Left colon (tissue), 2 donors: ENCODE measurements at places on chromosomes 2 and 18. TPM values are rescaled to one million over a fixed set of nuclear protein-coding genes. Genes with fewer than 3 reads are reported as not detected.

DNA sequence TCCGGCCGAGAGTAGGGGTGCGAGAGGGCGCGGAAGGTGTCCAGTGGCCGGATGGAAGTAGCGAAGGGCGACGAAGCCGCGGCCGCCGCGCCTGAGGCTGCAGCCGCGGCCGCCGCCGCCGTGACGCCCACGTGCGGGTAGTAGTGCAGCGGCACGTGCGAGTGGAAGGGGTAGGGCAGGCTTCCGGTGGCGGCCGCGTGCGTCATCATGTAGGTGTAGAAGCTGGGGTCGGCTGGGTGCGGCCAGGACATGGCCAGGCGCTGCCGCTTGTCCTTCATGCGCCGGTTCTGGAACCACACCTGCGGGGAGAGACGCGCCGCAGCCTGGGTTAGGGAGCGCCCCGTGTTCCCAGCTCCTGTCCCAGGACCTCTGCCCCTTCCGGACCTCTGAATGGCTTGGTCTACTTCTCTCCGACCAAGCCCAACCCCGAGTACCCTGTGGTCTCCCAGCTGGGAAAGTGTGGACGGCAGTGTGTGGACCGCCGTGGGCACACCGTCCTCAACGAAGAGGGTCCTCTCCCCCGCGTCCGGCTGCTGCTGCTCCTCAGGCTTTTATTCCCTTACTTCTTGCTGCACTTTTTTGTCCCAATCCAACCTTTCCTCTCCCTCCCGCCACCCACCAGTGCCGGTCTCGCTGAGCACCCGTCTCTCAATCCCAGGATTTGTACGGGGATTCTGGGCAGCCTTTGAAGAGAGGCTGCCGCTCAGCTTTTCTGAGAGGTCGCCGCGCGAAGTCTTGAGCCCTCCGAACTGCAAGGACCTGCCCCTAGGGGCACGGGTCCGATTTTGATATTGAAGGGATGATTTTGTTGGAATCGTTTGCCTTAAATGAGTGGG, 3.0 kb downstream of the EVX2 start:
- no peak for DNase-seq

DNA sequence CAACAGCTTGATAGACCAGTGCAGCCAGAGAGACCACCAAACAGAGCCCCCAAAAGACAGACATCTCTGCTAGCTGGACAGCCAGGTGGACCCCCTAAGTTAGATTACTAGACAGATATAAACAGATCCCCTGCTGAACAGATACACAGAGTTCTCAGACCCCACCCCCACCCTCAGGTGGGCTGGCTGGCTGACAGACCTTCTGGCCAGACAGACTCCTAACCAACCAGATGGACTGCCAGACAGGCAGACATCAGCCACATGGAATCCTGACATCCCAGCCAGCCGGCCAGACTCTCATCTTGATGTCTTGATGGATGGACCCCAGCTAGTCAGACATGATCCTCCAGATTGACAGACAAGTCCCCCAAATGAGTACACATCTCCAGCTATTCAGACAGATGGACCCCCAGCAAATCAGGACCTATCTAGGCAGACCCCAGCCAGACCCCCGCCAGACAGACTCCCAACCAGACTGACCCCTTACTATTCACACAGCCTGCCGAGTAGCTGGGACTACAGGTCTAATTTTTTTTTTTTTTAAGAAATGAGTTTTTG, 18.0 kb downstream of the PTPN18 start:
- no peak for DNase-seq

- DNase-seq: peak; percentile 33
These were observed 202.6 kb downstream of the TGIF1 start for GRCh38 chr18:3652380-3653262.

DNA sequence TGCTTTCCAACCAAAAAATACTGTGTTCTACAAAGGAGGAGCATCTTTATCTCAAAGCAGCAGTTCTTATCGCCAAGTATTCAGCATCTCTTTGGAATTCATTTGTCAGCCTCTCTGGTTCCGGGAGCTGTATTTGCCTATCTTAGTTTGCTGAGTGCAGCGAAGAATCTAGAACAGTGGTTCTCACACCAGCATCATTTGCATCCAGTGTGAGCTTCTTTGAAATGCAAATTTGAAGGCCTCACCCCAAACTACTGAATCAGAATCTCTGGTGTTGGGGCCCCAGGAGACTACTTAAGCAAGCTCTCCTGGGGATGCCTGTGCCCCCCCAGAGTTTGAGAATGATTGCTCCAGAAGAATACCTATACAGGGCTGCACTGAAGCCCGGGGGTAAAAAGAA, 1.5 kb upstream of the PTPN2 start:
- no peak for DNase-seq

- DNase-seq: peak; percentile 60
These were observed 15.9 kb downstream of the ERFE start for GRCh38 chr2:238174701-238175100.

The ALLC gene
- not detected for total RNA-seq

The RAB17 gene
- total RNA-seq: 59.2 TPM

DNA sequence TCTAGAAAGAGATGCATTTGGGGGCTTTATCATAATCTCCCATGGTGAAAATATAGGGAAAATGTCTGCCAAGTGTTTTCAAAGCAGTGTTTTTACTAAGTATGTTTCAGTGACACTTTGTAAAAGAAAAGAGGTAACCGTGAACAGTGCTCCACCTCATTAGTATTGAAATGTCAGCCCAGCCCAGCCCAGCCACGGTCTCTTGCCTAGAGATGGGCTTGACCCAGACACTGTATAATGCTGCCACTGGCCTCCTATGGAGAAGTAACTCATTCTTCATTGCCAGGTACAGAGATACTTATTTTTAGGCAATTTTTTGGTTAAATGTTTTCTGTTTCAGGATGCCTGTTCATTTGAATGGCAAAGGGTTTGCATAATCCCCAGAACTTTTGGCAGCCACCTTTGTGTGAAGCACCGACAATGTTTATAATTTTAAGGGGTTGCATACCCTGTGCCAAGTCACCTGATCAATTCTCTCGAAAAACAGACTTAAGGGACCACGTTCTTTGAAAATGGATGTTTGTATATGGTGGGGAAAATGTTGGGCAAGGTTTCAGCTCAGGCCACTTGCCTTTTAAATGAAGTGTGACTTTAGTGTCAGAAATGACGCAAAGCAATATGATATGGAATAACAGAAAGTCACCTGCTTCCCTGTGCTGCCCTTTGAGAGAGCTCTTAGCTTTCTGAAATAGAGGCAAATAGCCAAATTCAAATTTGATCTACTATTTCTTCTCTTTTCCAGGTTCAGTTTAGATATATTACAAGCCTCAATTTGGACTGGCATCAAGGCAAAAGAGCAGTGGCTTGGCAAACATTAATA, 314.5 kb upstream of the RGPD4 start:
- DNase-seq: no peak

The SLC23A3 gene
- 6.1 TPM for total RNA-seq

- no peak for DNase-seq
These were observed 1.6 kb downstream of the KCNE4 start for GRCh38 chr2:223053484-223054192.

DNA sequence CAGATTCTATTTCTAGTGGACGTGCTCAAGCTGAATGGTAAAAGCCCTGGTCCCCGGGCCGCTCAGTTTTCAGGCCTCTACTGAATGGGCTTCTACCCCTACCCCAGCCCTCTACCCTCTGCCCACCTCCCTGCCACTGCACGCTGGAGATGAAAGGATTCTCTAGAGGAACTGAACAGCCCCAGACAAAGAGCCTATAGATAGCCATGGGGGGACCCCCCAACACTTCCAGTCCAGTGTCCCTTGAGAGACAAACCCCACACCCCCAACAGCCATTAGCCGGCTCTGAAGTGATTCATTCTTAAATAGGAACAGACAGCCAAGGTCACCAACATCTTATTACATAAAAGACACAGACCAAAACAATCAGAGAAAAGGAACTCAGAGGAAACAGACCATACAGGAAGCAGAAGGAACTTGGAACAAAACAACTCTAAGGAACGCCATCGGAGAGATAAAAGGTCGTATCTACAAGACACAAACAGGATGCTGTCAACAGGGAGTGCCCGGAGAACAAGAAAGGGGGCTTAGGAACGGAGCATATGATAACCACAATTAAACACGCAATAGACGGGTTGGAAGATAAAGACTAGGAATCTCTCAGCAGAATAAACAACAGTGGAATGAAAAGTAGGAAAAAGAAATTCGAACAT, 23.5 kb downstream of the TMEM37 start:
- DNase-seq: no peak

The CDH20 gene
- not detected for total RNA-seq

DNA sequence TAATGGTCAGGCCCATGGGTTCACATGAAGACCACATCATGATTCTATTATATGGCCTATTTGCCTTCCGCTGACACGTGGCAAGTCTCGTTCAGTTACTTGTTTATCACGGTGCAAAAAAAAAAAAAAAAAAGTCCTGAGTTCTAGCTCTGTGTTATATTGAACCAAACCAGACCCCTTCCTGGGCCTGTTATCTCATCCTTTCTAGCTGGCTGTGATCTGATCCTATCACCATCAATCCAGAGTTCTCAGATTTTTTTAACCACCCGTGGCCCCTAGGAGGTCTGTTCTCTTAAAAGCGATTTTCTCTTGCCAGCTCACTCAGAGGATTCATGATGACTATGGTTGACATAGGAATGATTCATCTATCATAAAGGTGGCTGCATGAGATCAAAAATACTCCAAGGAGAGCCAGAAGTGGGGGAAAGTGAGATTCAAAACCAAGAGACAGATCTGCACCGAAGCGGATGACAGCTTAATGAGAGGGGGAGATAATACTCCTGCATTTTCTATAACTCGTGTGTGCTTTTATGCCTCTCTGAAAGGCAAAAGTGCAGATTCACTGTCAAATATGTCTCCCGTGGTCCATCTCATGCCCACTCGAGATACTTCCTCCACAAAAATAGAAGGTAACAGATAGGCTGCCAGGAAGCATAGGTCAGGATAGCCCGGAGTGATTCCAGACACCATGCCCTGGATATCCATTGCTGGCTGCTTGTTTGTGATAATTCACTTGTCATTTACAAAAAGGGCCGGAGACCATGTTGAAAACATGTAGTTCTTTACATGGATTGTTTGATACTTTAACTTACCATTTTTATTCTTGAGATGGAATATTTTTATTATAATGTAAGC, 505.7 kb upstream of the KLHL29 start:
- DNase-seq: no peak

GRCh38 chr2:86160156-86160952, 34.9 kb downstream of the IMMT start:
- no peak for DNase-seq

- peak; percentile 83 for DNase-seq
These were observed 38.7 kb downstream of the SDC1 start for GRCh38 chr2:20186078-20186854.

GRCh38 chr2:48080534-48081316, 174.4 kb upstream of the FBXO11 start:
- no peak for DNase-seq

DNA sequence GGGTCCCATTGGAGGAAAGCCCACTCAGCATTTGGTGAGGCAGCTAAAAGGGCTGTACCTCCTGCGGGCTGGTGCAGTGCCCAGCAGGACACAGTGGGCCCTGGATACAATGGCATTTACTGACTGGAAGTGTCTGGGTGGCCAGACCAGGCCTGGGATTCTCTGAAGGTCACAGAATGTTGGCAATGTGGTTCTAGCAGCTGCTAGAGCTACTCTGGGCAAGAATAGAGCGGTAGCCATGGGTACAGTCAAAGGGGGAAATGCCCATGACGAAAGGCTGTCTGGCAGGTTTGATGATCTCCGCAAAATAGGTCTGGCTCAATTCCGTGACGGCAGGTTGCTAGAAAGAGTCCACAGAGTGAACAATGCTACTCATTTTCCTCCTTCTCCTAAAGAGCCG, 241.8 kb downstream of the AFF3 start:
- no peak for DNase-seq

DNA sequence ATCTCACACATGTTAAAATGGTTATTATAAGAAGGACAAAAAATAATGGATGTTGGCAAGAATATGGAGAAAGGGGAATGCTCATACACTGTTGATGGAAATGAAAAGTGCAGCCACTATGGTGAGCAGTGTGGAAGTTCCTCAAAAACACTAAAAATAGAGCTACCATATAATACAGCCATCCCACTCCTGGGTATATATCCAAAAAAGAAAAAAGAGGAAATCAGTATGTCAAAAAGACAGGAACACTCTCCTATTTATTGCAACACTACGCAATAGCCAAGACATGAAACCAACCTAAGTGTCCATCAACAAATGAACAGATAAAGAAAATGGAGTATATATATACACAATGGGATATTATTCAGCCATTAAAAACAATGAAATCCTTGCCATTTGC, 642.6 kb downstream of the RNF144A start:
- DNase-seq: no peak

- DNase-seq: no peak
These were observed at the start of gene OR6B2 for GRCh38 chr2:240030379-240031094. TSS of gene OR6B2 (minus strand) at chr2:240030429. CDS start at chr2:240030429, 0 bp downstream.

The PFN4 gene
- not detected for total RNA-seq

GRCh38 chr2:9057939-9058761, 54.7 kb upstream of the MBOAT2 start:
- no peak for DNase-seq

The AMER3 gene
- total RNA-seq: 0.40 TPM

The ATAD2B gene
- total RNA-seq: 23.3 TPM

- DNase-seq: no peak
These were observed 467.6 kb upstream of the CWC22 start for GRCh38 chr2:180474716-180475115.

DNA sequence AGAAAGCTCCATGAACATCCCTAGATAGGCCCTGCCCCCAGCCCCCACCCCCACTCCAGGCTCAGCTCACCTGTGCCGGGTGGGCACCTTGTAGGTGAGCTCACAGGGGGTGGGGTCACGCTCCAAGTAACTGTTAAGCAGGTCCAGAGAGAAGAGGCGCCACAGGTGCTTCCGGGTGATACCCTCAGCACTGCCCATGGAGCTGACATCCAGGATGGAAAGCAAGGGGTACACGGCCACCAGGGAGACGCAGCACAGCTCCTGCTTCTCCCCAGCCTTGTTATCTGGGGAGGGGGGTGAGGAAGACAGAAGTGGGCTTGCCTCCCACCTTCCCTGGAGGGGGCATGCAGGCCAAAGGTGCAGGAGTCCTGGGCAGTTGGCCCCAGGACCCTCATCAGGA, 21.9 kb downstream of the CFAP65 start:
- no peak for DNase-seq

- DNase-seq: no peak
These were observed 221.4 kb downstream of the ACTR3 start for GRCh38 chr2:114111329-114111728.

DNA sequence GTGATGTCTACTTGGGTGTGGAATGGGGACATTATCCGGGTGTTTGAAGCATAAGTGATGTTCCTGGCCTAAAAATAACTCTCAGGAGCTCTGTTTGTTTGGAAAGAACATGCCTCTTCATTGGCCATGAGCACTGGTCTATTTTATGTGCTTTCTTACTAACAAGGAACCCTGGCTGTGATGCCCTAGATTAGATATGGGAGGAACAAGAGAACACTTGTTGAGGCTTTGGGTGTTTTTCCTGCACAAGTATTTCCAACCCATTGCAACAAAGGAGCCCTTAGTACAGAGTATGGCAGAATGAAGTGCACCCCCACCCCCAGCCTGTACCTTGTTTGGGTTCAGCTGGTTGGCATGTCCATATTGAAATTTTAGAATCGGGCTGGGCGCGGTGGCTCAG, 95.9 kb downstream of the SLC4A3 start:
- DNase-seq: no peak

The PROM2 gene
- total RNA-seq: 32.9 TPM

- no peak for DNase-seq
These were observed 5.8 kb upstream of the MEIS1 start for GRCh38 chr2:66428986-66429612.
